Vagina (tissue), 2 donors: ENCODE measurements at places on chromosomes 11 and 22. TPM values are rescaled to one million over a fixed set of nuclear protein-coding genes. Genes with fewer than 3 reads are reported as not detected.

DNA sequence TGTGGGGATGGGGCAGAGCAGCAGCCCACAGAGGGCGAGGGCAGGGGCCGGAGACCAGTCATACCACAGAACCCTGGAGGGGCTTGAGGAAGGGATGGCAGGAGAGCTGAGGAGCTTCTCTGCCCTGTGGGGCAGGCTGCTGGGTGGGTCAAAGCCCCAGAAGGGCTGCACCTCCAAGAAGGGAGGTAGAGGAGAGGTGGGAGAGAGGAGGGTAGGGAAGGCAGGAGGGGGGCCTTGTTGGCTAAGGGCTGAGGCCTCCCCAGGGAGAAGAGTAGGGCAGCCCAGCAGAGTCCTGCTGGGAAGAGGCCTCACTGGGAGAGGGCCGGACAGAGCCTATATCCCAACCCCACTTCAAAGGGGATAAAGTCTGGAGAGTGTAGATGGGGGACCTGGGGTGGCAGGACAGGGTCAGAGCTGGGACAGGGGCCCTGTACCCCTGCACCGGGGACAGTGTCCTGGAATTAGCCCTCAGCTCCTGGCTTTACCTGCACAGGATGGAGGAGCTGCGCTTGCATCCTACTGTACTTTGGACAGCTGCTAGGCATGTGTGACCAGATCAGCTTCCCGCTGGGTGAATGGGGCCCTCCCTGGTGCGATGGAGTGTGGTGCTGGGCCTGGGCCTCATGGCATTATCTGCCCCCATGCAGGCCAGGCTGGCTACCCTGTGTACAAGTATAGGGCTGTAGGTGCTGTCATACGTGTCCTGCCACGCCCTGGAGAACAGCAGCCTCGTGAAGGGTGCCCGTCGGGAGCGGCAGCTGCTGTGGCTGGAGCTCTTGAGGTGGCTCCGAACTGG is 7.3 kb downstream of the DGCR6L start:
- DNase-seq = peak; percentile 74
- H3K4me1 ChIP-seq = peaks cover 19% of the 10 kb centered on the region
- no peak overlapping the region for H3K27ac ChIP-seq

GRCh38 chr22:23258826-23259170 is 78.5 kb downstream of the BCR start:
- H3K4me3 ChIP-seq = no peak overlapping the region
- peaks cover 26% of the 10 kb centered on the region for H3K36me3 ChIP-seq
- peak overlapping the region; percentile 85 for H3K27ac ChIP-seq
- H3K27me3 ChIP-seq = no peaks in the 10 kb centered on the region
- peaks cover 39% of the 10 kb centered on the region for H3K4me1 ChIP-seq

GRCh38 chr22:44668190-44668885 is 33.7 kb upstream of the PRR5 start:
- peaks cover 43% of the 10 kb centered on the region for H3K4me1 ChIP-seq
- peak overlapping the region; percentile 86 for H3K27ac ChIP-seq
- DNase-seq = no peak
- H3K4me3 ChIP-seq = peak overlapping the region; percentile 76

PATE2 gene
- total RNA-seq = not detected

- no peak for DNase-seq
- no peaks in the 10 kb centered on the region for H3K27me3 ChIP-seq
- H3K4me3 ChIP-seq = no peak overlapping the region
- no peak overlapping the region for H3K27ac ChIP-seq
- H3K4me1 ChIP-seq = no peaks in the 10 kb centered on the region
These were observed 894.6 kb downstream of the METTL15 start for GRCh38 chr11:29002816-29003215.

- no peak for DNase-seq
- no peaks in the 10 kb centered on the region for H3K27me3 ChIP-seq
- no peak overlapping the region for H3K27ac ChIP-seq
- no peaks in the 10 kb centered on the region for H3K4me1 ChIP-seq
- no peaks in the 10 kb centered on the region for H3K36me3 ChIP-seq
These were observed 1.7 kb upstream of the OR5AL1 start for GRCh38 chr11:56410801-56411200.

GRCh38 chr22:37187552-37187890 is 526 bp downstream of the C1QTNF6 start:
- no peaks in the 10 kb centered on the region for H3K27me3 ChIP-seq
- DNase-seq = no peak
- H3K4me1 ChIP-seq = peaks cover 61% of the 10 kb centered on the region
- peak overlapping the region; percentile 90 for H3K27ac ChIP-seq
- no peaks in the 10 kb centered on the region for H3K36me3 ChIP-seq

DNA sequence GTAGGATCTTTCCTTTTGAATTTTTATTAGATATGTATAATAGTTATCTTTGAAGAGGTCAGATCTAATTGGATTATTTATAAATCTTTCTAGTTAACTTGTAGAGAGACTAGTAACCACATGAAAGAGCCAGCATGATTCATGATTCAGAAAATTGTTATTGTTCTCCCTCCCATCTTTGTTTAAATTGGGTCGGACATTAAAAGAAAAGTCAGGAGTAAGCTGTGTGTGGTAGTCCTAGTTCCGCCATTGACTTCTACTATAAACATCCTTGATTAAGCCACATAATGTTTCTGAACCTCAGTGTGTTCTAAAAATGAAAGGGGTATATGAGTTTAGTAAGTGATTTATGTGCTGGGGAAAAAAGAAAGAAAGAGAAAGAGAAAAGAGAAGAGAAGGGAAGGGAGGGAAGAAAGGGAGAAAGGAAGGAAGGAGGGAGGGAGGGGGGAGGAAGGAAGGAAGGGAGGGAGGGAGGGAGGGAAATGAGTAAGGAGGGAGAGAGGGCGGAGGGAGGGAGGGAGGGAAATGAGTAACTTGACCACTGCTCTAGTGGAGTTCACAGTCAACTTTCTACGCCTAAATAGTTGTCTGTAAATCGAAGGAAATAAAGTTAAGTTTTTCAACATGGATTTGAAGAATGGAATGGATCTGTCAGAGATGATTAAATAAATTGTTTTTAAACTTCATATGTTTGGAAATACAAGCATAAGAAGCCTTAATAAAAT is 32.9 kb downstream of the SIK2 start:
- H3K27me3 ChIP-seq = no peaks in the 10 kb centered on the region
- no peak overlapping the region for H3K4me3 ChIP-seq
- no peaks in the 10 kb centered on the region for H3K36me3 ChIP-seq

- H3K27me3 ChIP-seq = no peaks in the 10 kb centered on the region
- DNase-seq = no peak
- H3K4me3 ChIP-seq = no peak overlapping the region
- H3K27ac ChIP-seq = no peak overlapping the region
These were observed 12.2 kb upstream of the CYTH4 start for GRCh38 chr22:37269936-37270678.

UVRAG gene
- 14.7 TPM for total RNA-seq

DNA sequence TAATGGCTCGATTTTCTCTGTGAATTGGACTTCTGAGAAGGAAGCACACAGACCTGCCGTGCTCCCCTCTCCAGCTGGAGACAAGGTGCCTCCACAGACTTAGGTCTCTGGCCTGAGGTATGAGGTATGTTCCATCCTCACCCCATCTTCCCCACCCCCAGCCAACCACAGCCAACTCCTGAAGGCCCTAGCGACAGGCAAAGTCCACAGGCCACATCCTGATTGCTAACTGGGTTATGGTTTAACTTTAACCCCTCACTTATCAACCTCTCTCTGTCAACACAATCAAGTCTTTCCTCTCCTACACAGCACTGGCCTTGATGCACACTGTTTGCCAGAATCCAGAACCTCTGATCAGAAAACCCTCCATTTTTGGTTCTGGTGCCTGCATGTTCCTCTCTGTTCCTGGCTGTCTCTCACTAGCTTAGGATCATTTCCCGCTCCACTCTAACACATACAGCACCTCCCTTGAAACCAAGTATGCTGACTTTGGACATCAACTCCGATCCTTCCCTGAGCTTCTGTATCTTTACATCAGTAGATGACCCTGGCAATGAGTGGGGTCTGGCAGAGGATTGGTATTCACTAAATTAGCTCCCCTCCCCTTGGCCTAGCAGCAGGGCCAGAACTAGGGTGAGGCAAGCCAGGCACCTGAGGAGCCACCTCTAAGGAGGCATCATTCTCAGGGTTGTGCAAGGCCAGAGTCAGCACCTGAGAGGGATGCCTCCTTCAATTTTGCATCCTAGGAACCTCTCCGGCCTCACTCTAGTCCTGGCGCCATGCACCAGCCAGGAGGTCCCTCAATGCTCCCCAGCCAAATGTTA is 22.0 kb downstream of the JAML start:
- H3K4me3 ChIP-seq = no peak overlapping the region
- no peak for DNase-seq

KCNJ1 gene
- 1.5 TPM for total RNA-seq
